Skeletal muscle cell (primary cell): ENCODE measurements at places on chromosomes 5 and 9.
A peak's percentile ranks its signal among the peaks of the same experiment; 100 is the strongest.

- DNase-seq = no peak
Measured at GRCh38 chr9:97934321-97935115, 3.5 kb downstream of the HEMGN start.

- DNase-seq = peak; percentile 72
Measured at GRCh38 chr5:171893290-171893886, 107.8 kb downstream of the SMIM23 start.

DNA sequence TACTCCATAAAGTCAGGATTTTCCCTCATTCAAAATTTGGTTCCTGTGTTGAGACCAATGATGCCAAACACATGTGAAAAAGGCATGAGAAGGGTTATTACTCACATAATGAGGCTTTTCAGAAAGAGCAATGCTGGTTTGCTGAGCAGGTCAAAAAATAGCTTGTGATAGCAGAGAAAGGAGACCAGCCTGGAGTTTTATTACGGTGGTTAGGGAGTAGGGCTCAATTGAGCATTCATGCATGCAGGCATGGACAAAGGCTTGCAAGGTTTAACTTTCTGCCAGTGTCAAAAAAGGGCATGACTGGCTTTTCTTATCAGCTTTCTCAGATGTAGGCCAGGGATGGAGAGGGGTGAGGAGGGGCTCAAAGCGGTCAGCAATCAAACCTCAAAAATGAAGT is 628.3 kb downstream of the DNAH5 start:
- no peak for DNase-seq

- no peak for DNase-seq
Measured at GRCh38 chr9:93188426-93189368, 4.8 kb downstream of the WNK2 start.

DNA sequence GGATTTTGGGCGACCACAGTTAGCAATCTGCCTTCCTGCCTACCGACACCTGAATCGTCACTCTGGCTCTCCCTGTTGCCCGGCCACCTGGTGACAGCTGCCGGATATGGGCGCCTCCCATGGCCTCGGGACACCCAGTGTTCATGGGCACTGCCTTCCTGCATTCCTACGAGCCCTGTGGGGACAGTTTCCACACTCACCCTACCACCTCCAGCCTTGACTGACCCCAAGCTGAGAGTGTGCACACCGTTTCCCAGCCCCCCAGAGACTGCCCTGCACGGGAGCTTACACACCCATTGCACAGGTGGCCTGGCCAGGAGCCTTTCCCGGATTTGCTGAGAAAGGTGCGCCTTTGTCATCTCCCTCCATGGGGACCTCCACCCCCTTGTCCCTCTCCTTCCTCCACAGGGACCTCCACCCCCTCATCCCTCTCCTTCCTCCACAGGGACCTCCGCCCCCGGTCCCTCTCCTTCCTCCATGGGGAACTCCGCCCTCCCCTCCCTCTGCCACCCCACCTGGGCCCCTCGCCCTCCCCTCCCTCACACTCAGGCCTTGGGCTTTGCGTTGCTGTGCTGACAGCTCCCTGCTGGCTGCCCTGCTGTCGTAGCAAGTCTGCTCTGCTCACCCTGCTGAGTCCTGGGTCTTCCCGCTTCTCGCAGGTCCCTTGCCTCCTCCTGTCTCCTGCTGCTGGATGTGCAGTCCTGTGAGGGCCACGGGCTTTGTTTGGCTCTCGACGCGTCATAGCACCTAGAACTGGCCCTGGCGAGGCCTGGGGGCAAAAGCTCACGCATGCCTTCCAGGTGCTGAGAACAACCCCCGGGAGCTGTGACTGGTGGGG is 48.4 kb downstream of the MRPL36 start:
- DNase-seq = no peak

- DNase-seq = no peak
Measured at GRCh38 chr9:133276923-133277322, 1.9 kb upstream of the ABO start.

DNA sequence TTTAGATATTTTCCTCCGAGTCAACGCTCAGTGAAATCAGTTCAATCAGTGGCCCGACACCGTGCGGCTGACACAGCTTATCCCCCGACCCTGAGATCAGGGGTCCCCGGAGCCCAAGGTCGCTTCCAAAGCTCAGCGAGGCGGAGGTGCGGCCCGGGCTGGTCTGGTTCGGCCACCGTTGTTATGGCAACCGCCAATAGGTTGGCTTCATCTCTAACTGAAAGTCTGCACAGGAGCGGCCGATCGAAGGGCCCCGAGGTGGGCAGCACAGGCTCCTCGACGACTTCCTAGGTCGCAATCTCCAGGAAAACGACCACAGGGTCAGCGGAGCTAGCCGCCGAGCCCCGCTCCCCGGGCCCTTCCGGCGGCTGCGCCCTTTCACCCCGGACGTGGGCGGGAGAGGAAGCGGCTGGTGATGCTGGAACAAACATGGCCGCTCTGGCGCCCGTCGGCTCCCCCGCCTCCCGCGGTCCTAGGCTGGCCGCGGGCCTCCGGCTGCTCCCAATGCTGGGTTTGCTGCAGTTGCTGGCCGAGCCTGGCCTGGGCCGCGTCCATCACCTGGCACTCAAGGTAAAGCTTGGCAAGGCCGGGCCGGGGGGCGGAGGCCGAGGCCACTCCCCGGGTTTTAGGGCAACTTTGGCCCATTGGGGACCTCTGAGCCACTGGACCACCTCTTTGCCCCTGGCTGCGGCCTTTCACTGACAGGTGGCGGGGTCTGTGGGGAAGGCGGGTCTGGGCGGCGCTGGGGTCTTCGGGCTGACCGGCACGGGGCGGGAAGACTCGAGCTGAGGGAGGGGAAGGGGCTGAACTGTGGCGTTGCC is at the start of gene GPR107:
TSS of gene GPR107 (plus strand) at position 403 of the 821 bp plus-strand sequence. CDS start at position 430, 27 bp downstream.
- DNase-seq = no peak

- no peak for DNase-seq
Measured at GRCh38 chr9:98929071-98929470, 14.6 kb upstream of the COL15A1 start.

GRCh38 chr9:37447111-37447510 is 18.1 kb downstream of the ZBTB5 start:
- no peak for DNase-seq

DNA sequence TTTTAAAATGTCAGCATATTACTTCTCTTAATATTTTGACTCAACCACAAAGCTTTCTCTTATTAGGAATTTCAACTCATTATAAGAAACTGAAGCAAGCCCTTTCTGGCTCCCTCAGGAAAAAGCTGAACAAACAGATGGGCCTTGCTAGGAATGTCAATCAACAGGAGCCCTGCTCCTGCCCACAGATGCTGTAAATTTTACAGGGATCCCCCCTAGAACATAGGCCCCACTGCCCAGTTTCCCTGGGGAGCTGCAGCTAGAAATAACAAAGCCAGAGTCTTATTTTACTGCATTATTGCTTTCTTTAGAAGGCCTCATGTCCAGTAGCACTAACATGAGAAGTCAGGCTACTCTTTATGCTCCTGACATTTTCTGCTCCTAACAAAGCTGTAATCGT is 103.8 kb downstream of the PCSK1 start:
- no peak for DNase-seq
